CD8-positive, alpha-beta memory T cell (primary cell): ENCODE measurements at places on chromosomes 2 and 18.

GRCh38 chr2:176814740-176815367, 397.7 kb upstream of the HNRNPA3 start:
- DNase-seq: no peak

DNA sequence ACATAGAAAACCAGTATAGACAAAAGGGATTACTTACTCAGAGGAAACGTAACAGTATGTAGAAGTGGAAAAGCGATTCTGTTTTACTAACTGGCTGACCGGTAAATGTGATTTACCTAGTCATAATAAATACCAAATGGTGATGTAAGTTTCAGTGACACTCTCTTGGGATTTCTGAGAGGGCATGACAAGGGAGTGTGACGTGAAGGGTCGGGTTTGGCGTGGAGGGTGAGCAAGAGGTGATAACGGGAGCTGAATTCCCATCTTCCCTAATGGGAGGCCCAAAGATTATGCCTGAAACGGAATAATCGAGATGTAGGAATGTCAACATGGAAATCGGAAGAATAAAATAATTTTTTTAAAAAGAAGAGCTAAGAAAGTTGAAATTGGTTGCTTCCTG, 12.7 kb upstream of the GNAL start:
- no peak for DNase-seq

GRCh38 chr2:621303-622099, 55.7 kb downstream of the TMEM18 start:
- no peak for DNase-seq

- DNase-seq: no peak
Measured at GRCh38 chr2:10688921-10689807, 611 bp downstream of the NOL10 start.
